Gastroesophageal sphincter (tissue), 4 donors: ENCODE measurements at places on chromosomes 2 and 18. TPM values are rescaled to one million over a fixed set of nuclear protein-coding genes. Genes with fewer than 3 reads are reported as not detected.

DNA sequence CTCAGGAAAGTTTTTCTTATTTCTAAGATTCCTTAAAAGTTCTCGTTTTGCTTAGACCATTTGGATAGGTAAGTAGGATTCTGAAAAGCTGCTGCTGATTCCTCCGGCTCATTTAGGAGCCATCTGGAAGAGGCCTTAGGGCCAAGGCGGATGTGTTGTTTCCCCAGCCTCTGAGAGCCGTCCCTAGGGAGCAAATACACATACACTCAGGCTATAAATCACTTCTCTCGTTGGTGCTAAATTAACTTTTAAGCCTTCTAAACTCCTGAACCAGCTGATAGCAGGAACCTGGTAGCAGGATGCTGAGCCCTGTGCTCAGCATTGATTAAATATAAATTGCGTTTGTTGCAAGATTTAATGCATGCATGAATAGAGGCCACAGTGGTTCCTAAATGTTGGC, 109.8 kb downstream of the ADCYAP1 start:
- no peak for ATAC-seq

DNA sequence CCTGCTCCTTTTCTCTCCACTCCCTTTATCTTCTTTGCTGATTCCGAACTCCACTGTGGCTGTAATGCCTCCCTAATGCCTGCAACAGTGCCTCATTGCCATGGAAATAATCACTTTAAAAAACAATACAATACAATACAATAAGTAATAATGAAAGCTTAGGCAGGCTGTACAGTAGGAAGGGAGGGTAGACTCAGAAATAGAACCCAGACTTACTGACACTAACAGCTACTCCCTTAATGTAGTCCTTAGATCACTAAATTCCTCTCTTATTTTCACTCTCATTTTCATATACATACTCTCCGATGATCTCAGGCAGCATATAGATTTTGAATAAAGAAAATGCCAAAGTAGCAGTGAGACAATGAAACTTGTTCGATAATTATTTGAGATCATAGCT, 70.2 kb downstream of the DLGAP1 start:
- ATAC-seq: no peak

GRCh38 chr2:70529610-70530009, 24.0 kb downstream of the TGFA start:
- no peak for ATAC-seq

DNA sequence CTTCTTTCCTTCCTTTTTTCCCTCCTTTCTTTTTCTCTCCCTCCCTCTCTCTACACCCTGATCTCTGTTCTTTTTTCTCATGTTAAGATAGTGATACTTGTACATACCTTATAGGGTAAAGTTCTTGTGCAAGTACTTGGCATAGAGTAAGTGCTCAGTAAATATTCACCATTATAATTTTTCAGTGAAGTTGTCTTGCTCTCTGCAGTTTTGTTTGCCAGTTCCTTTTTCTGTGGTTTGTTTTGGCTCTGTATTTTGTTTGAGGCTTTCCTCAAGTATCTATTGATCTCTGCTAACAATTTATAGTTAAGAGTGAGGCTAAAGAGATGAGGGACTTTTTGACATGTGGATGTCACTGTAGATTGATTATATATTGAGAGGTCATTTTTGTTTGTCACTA, 48.0 kb downstream of the MTX2 start:
- ATAC-seq: no peak

GRCh38 chr2:29638641-29639040, 282.7 kb downstream of the ALK start:
- no peak for ATAC-seq

- ATAC-seq: no peak
Measured at GRCh38 chr2:58757971-58758370, 516.8 kb upstream of the FANCL start.

- no peak for ATAC-seq
Measured at GRCh38 chr2:28155086-28155485, 237.6 kb upstream of the FOSL2 start.

GRCh38 chr2:187541086-187542085, 12.8 kb downstream of the TFPI start:
- ATAC-seq: peak; percentile 93

DNA sequence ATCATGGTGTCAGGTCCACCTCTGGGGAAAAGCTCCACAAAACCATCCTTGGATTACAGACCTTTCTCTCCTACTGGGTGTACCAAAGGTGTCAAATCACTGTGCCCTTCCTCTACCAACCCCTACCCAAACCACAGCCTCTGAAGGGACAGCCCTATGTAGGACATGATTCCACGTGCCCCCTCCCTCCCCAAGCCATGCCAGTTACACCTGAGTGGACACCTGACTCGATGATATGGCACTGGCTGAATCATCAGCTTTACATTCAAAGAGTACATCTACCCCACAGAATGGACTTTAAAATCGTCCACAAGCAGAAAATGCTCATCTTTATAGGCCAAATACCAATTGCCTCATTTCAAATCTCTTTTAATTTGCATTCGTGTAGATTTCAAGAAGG, 26.0 kb downstream of the TRABD2A start:
- ATAC-seq: no peak

- no peak for ATAC-seq
Measured at GRCh38 chr2:65574993-65575392, 142.6 kb upstream of the SPRED2 start.

- ATAC-seq: no peak
Measured at GRCh38 chr18:8006979-8007378, 439.9 kb downstream of the PTPRM start.

- no peak for ATAC-seq
Measured at GRCh38 chr2:104702031-104702850, 151.7 kb upstream of the POU3F3 start.

GRCh38 chr2:56707218-56707617, 523.4 kb downstream of the CCDC85A start:
- ATAC-seq: no peak

GRCh38 chr18:23936381-23936958, 78.1 kb upstream of the TTC39C start:
- no peak for ATAC-seq

GRCh38 chr2:86831537-86831936, 30.1 kb downstream of the CD8B start:
- ATAC-seq: no peak

- ATAC-seq: no peak
Measured at GRCh38 chr2:231923951-231924888, 2.0 kb downstream of the NPPC start.

DNA sequence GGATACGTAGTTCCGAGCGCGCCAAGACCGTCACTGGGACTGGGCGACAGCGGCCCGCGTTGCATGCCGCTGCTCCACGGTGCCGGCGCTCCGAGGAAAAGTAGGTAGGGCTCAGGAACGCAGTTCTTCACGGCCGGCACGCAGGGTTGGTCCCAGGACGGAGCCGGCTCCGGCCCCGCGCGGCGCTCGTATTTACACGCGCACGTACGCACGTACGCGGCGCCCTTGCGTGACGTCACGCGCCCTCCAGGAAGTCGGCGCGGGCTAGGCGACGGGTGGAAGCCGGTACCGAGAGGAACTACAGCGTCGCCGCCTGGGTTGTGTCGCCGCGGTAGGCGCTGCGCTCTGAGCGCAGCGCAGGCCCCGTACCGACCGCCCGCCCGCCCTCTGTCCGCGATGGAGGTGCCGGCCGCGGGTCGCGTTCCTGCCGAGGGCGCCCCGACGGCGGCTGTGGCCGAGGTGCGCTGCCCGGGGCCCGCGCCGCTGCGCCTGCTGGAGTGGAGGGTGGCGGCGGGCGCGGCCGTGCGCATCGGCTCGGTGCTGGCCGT, at the start of gene CTDP1:
Gene CTDP1, plus strand, starts transcription at position 252 of the 548 bp plus-strand sequence. Its CDS starts 145 bp downstream, at position 397.
- ATAC-seq: peak; percentile 88

GRCh38 chr2:152466980-152467676, 132.2 kb downstream of the FMNL2 start:
- ATAC-seq: peak; percentile 76

DNA sequence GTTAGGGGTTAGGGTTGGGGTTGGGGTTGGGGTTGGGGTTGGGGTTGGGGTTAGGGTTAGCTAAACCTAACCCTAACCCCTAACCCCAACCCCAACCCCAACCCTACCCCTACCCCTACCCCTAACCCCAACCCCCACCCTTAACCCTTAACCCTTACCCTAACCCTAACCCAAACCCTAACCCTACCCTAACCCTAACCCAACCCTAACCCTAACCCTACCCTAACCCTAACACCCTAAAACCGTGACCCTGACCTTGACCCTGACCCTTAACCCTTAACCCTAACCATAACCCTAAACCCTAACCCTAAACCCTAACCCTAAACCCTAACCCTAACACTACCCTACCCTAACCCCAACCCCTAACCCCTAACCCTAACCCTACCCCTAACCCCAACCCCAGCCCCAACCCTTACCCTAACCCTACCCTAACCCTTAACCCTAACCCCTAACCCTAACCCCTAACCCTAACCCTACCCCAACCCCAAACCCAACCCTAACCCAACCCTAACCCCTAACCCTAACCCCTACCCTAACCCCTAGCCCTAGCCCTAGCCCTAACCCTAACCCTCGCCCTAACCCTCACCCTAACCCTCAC, 24.1 kb upstream of the RABL2A start:
- no peak for ATAC-seq

GRCh38 chr18:42891705-42892104, 223.8 kb downstream of the RIT2 start:
- ATAC-seq: no peak

GRCh38 chr2:96320728-96321622, 4.1 kb upstream of the ITPRIPL1 start:
- peak; percentile 47 for ATAC-seq

GRCh38 chr2:206250041-206250897, 24.2 kb upstream of the ZDBF2 start:
- ATAC-seq: no peak

- peak; percentile 68 for ATAC-seq
Measured at GRCh38 chr18:25805323-25805722, 285.1 kb downstream of the SS18 start.

- ATAC-seq: no peak
Measured at GRCh38 chr2:3291113-3291512, 86.5 kb downstream of the EIPR1 start.

GRCh38 chr2:160373666-160374065, 119.9 kb downstream of the RBMS1 start:
- no peak for ATAC-seq

- ATAC-seq: peak; percentile 61
Measured at GRCh38 chr18:31977270-31977872, 34.4 kb upstream of the TRAPPC8 start.

DNA sequence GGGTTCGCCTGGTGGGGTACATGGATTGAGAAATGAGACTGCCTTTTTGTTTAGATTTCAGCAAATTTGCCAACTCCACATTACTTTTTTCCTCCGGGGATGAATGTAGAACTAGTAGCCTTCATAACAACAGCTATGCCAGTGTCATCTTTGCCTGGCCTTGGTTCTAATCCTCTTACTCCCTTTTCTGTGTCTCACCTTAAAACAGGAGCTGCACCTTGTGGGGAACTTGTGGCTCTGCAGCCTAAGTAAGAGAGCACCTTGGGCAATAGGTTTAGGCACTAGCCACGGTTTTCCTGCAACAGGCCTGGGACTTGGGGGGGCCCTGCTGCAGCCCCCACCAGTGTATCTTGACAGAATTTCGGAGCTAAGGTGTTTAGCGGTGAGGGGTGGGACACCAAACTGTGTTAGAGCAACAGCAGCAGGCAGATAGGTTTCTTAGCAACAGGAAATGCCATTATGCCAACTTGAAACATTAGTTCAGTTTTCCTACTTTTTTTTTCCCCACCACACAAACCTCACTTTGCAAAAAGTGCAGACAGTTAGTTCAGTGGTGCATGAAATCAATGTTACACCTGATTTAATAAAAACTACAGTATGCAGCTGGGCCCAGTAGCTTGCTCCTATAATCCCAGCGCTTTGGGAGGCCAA, 173.7 kb downstream of the PRKCE start:
- ATAC-seq: no peak

DNA sequence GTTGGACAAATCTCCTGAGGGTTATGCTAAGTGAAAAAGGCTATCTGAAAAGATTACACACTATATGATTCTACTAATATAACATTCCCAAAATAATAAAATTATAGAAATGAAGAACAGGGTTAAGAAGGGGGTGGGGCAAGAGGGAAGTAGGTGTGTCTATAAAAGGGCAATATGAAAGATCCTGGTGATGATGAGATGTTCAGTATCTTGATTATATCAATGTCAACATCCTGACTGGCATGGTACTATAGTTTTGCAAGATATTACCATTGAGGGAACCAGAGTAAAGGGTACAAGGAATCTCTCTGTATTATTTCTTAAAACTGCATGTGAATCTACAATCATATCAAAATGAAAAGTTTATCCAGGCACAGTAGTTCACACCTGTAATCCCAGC, 16.7 kb downstream of the CFAP53 start:
- ATAC-seq: no peak

DNA sequence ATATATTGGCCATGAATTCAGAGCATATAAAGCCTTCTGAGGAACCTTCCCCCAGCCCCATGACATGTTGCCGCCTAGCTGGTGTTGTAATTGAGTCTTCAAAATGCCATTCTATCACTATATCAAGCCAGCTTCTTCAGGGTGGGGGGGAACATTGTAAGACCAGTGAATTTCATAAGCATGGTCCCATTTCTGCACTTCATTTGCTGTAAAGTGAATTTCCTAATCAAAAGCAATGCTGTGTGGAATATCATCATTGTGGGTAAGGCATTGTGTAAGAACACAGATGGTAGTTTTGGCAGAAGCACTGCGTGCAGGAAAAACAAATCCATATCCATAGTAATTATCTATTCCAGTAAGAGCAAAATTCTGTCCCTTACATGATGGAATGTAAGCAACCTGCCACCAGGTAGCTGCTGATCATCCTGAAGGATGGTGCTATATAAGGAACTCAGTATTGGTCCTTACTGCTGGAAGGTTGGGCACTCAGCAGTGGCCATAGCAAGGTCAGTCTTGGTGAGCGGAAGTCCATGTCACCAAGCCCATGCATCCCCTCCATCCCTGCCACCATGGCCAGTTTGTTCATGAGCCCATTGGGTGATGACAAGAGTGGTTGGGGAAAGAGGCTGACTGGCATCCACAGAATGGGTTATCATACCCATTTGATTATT, 159.4 kb downstream of the COPS8 start:
- ATAC-seq: peak; percentile 89

DNA sequence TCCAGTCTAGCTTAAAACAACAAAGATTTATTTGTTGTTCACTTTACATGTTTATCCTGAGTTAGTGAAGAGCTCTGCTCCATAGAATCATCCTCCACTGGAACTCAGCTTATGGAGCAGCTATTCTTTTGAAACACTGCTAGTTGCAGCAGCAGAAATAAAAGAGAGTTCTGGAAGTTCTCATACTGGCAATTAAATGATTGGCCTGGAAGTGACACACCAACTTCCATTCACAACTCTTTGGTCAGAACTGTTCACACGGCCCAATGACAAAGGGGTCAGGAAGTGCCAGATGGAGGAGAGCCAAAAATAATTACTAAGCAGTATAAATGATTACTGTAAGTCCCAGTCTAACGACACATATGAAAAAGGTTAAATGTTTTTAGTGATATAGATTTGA, 39.1 kb downstream of the FBXO11 start:
- peak; percentile 78 for ATAC-seq

CHRNG gene
- total RNA-seq: not detected

RASGRP3 gene
- 2.6 TPM for total RNA-seq

MYCN gene
- total RNA-seq: not detected

GREB1L gene
- total RNA-seq: 14.9 TPM

RUFY4 gene
- total RNA-seq: not detected

NOL4 gene
- total RNA-seq: 0.08 TPM

FZD7 gene
- 15.9 TPM for total RNA-seq

SERPINB11 gene
- not detected for total RNA-seq

MYL1 gene
- total RNA-seq: not detected

SCN7A gene
- total RNA-seq: 92.5 TPM

SP5 gene
- 0.92 TPM for total RNA-seq
